ENCODE measurements at places on chromosomes 3 and 15.

GRCh38 chr3:114274929-114275328 lies 18.9 kb upstream of the TIGIT start:
- DNase-seq = no peak

- no peak for DNase-seq
Observed at GRCh38 chr3:100150473-100150872, 36.2 kb upstream of the FILIP1L start.

DNA sequence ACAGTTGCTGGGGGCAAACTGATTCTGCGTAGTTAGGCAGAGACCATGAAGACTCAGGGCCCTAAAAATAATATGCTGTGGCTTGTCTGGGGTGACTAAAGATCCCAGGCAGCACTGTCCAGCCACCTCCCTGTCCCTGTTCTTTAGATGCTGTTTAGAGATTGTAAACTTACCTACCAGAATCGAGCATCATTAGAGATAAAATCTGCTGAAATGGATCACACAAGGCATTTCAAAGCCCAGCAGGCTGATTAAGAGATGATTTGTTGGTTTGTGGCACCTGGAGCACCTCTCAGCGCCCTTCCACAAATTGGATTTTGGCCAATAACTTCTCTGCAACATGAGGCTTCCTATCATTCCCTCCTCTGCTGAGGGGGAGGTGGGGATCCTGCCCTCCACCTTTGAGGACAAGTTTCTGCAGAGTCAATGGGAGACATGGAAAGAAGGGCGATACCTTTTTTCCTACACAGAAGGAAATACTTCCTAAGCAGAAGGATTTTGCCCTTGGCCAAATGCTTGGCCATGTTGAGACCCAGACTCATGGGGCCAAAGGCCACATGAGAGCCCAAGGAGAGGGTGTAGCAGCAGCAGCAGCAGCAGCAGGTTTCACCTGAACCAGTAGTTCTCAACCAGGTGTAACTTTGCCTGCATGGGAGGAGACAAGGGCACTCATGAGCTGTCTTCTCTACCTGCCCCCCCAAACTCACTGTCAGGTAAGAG lies 37.5 kb downstream of the SEMA5B start:
- DNase-seq = no peak

DNA sequence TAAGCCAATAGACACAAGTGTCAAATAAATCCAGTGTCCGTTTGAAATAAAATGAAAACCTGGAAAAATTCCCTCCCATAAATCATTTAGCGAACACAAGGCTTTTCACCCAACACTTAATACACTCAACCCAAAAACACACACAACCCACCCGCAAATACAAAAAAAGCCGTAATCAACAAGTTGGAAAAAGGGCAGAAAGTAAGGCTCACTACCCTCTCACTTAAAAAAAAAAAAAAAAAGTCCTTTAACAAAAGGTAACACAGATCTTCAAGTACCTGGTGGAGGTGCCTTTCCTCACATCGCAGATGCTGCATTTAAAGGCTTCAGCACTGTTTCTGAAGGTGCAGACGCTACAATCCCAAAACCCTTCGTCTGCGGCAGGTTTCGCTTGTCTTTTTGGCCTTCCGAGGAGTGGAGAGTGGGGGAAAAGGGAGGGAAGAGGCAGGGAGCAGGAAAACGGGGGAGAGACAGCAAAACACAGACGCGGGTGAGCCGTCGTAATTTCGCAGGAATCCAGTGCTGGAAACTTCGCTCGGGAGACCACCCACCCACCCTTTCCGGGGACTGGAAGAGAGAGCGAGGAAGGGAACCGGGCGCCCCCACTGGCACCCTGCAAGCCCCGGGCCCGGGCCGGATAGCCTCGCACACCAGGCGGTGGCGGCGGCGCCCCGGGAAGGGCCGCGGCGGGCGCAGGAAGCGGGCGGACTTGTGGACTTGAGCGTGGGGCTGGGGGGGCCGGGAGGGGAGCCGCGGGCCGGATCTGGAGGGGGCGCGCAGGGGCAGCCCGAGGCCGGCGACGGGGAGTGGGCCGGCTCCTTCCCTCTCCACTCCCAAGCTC lies 401.8 kb downstream of the SHQ1 start:
- DNase-seq = no peak

DNA sequence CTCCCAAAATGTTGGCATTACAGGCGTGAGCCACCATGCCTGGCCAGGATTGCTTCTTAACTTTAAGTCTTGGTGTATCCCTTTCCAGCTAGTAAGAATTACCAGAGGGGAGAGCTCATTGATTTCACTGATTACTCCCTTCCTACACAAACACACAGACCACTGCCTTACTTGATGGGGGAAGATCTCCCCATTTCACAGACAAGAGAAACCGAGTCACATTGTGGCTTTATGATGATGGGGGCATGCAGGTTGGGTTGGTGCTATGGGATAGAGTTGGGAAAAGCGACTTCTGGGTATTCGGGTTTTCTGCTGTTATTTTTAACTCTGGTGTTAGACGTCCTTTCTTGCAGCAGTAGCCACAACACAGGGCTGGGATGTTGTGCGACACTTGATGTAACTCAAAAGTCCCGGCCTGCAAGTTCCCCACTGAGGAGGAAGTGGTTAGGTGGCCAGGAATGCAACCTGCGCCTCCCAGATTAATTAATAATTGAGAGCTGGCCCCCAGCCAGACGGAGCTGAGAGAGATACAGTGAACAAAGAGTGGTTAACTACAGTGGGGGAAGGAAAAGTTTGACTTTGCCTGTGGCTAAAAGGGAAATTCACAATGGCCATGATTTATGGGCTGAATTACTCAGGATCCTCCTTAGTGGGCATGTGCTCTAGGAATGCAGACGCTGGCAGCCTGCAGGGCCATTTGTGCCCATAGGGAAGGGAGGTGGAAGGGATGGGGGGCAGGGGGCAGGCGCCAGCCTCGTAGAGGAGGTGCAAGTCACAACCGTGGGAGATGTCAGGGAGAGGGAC lies 63.6 kb downstream of the SMAD6 start:
- peak; percentile 86 for DNase-seq

- DNase-seq = no peak
Observed at GRCh38 chr15:29815000-29815710, 7.1 kb downstream of the TJP1 start.

Measured in urothelium cell line (cell line).